Fibroblast of skin of back (primary cell): ENCODE measurements at places on chromosomes 5 and 9.

GRCh38 chr5:119468286-119468685, 16.0 kb downstream of the HSD17B4 start:
- DNase-seq, result no peak

DNA sequence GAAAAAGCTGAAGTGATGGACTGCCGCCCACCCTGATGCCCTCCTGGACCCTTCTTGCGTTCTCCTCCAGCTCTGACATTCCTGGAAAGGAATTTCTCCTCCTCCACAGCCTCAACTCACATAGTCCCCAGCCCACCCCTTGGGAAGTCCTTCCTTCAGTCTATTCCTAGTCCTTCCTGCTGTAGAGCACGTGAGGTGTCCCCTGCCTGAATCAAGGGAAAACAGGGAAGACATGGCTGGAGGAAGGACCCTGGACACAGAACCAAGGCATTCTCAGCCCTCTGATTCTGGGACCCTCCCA, 3.7 kb downstream of the ARID3C start:
- DNase-seq, result no peak

GRCh38 chr9:7185612-7186011, 427.8 kb downstream of the KDM4C start:
- DNase-seq, result peak; percentile 92

DNA sequence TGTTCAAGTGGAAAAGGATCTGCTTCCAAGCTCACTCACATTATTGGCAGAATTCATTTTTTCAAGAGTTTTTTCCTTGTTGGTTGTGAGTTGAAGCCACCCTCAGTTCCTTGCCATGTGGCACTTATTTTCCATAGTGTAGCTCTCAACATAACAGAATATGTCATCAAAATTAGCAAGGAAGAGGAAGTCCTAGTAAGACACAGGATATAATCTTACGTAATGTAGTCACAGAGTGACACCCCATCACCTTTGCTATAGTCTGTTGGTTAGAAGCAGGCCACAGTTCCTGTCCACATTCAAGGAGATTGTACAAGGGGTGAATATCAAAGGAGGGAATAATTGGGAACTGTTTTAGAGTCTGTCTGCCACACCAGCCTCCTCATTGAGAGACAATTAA, 15.7 kb downstream of the IRGM start:
- DNase-seq, result no peak

DNA sequence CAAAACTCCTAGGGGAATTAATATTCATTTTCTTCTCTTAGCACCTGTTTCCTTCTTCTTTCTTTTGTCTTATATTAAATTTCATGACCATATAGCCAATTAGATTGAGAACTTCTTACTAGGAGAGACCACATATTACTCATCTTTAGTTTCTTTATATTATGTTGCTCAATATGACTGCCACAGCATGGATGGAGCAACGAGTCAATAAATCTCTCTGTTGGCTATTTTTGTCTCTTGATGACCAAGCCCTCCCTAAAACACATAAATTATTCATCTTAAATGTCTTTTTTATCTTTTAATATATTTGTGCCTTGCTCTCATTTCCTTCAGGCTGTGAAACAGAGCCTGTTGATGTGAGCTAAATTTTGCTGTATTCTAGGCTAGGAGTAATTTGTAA, 123.0 kb downstream of the ADAMTSL1 start:
- peak; percentile 68 for DNase-seq

- DNase-seq, result no peak
Measured at GRCh38 chr5:83277154-83277553, 194.4 kb upstream of the VCAN start.

DNA sequence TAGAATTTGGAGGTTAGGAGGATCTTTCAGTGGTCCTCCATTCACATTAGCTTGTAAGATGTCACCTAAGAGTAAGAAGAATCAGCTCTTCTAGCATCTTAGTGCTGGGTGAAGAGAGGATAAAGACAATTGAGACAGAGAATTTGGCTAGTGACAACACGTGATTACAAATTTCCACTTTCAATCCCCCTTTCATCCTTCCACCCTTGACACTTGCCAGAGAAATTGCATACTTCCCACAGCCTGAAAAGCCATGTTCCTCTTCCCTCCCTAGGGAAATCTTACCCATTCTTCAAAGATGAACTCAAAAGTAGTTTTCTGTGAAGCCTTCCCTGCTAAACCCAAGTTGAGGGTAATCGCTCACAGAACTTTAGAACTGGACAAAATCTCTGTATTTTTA, 282.6 kb upstream of the PTGER4 start:
- DNase-seq, result no peak
